Dermis blood vessel endothelial cell (primary cell): ENCODE measurements at places on chromosomes 11 and 22. TPM values are rescaled to one million over a fixed set of nuclear protein-coding genes. Genes with fewer than 3 reads are reported as not detected.

Gene P4HA3
- total RNA-seq, result 19.2 and 37.4 TPM in 2 replicates

Gene NXPE2
- total RNA-seq, result not detected in 2 replicates

Gene NFAM1
- total RNA-seq, result not detected in 2 replicates

Gene OR8G5
- total RNA-seq, result not detected in 2 replicates

Gene MGAT3
- under 0.01 TPM in 1 of 2 replicates, not detected in the other for total RNA-seq

Gene CCDC88B
- total RNA-seq, result 0.56 and 1.2 TPM in 2 replicates

Gene RCOR2
- 0.09 and 0.17 TPM in 2 replicates for total RNA-seq

Gene KRTAP5-7
- not detected in 2 replicates for total RNA-seq
